ENCODE measurements at places on chromosomes 13 and 19. TPM values are rescaled to one million over a fixed set of nuclear protein-coding genes. Genes with fewer than 3 reads are reported as not detected.

RYR1 gene
- total RNA-seq = not detected

DNA sequence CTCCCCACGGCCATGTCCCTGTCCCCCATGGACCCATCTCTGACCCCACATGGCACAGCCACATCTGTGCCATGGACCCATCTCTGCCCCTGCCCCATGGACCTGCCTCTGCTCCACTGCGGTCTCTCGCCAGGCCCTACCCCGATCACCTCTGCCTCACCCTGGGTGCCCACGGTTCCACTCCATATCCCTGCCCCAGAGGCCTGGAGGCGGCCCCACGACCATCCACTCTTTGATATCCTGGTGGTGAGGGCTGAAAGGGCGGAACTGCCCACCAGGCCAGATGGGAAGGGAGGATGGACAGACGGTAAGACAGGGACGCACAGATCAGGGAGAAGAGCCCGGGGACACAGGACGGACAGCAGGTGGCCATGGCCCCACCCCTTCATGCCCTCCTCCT is 327 bp downstream of the PTGER1 start:
- DNase-seq = no peak
- peak overlapping the region; percentile 17 for H3K27ac ChIP-seq
- peak overlapping the region; percentile 7 for H3K4me3 ChIP-seq
- peaks cover 31% of the 10 kb centered on the region for H3K4me1 ChIP-seq
- H3K36me3 ChIP-seq = peaks cover 25% of the 10 kb centered on the region

GRCh38 chr19:48497728-48498594 is 13.7 kb downstream of the LMTK3 start:
- no peak for DNase-seq
- H3K4me3 ChIP-seq = no peak overlapping the region
- H3K27me3 ChIP-seq = peaks cover 44% of the 10 kb centered on the region
- no peaks in the 10 kb centered on the region for H3K36me3 ChIP-seq
- H3K4me1 ChIP-seq = peaks cover 3% of the 10 kb centered on the region
- H3K27ac ChIP-seq = no peak overlapping the region

DNA sequence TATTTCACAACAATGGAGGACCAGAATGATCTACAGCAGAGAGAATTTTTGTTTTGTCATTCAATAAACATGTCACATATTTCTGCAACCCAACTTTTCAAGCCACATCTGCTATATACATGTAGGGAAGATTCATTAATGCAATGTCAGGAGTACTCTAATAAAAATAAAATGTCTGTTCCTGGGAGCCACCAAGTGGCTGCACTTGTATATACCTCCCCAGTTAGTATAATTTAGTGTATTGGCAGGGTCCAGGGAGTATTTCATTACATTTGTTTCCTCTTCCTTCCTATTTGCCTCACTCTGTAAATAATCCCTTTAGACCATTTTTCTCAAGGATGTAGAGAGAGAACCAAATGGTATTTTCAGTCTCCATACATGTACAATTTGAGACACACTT is 1169.0 kb downstream of the DIAPH3 start:
- H3K27ac ChIP-seq = no peak overlapping the region
- no peak overlapping the region for H3K4me3 ChIP-seq
- no peaks in the 10 kb centered on the region for H3K27me3 ChIP-seq
- no peaks in the 10 kb centered on the region for H3K4me1 ChIP-seq

- no peak overlapping the region for H3K27ac ChIP-seq
- H3K27me3 ChIP-seq = no peaks in the 10 kb centered on the region
- no peak overlapping the region for H3K4me3 ChIP-seq
- no peaks in the 10 kb centered on the region for H3K36me3 ChIP-seq
- no peak for DNase-seq
- peaks cover 2% of the 10 kb centered on the region for H3K4me1 ChIP-seq
Observed at GRCh38 chr19:6613711-6614110, 22.8 kb upstream of the CD70 start.

- H3K36me3 ChIP-seq = peaks cover 43% of the 10 kb centered on the region
- H3K4me3 ChIP-seq = no peak overlapping the region
- DNase-seq = no peak
- no peaks in the 10 kb centered on the region for H3K4me1 ChIP-seq
- no peak overlapping the region for H3K27ac ChIP-seq
- no peaks in the 10 kb centered on the region for H3K27me3 ChIP-seq
Observed at GRCh38 chr19:14102102-14102696, 11.6 kb upstream of the SAMD1 start.

SMAD9 gene
- 4.8 TPM for total RNA-seq

DNA sequence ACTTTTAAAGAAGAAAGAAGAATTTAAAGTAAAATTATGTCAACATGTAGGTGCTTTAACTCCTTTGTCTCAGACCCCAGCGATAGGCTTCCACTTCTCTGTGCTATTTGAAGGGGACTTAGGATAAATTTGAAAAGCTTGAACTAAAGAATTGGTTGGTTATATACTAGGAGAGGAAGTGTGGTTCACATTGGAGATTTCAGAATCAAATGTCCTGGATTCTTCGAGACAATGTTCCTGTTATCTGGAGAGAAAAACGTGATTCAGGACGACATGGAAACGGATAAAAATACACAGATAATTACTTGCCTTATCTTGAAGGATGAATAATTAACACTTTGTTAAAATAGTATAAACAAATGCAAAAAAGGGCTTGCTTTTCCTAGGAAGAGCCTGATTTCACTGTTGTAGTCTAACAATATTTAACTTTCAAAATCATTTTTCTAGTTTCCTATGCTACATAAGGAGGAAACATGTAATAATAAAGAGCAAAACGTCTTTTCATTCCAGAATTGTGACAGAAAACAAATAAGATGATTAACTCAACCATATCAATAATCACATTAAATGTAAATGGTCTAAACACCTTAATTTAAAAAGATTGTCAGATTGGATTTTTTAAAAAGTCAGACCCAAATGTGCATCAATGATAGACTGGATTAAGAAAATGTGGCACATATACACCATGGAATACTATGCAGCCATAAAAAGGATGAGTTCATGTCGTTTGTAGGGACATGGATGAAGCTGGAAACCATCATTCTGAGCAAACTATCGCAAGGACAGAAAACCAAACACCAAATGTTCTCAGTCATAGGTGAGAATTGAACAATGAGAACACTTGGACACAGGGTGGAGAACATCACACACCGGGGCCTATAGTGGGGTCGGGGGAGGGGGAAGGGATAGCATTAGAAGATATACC is 724 bp upstream of the ZNF780A start:
- H3K27ac ChIP-seq = peak overlapping the region; percentile 52
- no peaks in the 10 kb centered on the region for H3K4me1 ChIP-seq
- H3K27me3 ChIP-seq = no peaks in the 10 kb centered on the region
- H3K36me3 ChIP-seq = no peaks in the 10 kb centered on the region

KLF1 gene
- not detected for total RNA-seq

DNA sequence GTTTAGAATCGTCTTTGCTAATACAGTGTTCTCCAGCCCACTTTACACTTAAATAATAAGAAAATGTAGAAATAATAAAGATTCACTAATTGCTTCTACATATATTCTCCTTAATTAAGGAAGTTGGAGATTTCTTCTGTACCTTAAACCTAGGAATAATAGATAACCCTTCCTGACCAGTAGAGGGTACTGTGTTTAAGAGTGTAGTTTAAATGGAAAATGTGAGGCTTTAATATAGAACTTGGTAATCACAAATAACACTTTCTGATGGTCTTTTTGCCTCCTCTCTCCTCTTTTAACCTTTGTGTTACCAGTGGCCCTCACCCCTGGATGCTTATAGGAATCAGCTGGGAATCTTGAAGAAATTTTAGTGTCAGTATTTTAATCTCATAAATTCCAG is 20.7 kb downstream of the POMP start:
- H3K27me3 ChIP-seq = no peaks in the 10 kb centered on the region
- DNase-seq = peak; percentile 31
- no peak overlapping the region for H3K27ac ChIP-seq
- peaks cover 16% of the 10 kb centered on the region for H3K36me3 ChIP-seq
- H3K4me1 ChIP-seq = no peaks in the 10 kb centered on the region

DNA sequence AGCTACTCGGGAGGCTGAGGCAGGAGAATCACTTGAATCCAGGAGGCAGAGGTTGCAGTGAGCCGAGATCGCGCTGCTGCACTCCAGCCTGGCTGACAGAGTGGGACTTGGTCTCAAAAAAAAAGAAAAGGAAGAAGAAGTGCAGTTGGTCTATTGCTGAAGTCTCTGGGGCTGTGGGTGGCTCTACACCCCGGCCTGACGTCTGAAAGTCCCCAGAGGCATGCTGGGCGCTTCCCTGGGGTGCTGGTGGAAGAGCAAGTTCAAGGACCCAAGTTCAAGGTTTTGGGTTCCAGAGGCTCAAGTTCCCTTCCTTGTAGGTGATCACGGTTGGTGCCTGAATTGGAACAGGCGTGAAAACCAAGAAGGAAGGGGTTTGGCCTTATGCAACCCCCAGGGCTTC is 3.8 kb downstream of the HCN2 start:
- no peaks in the 10 kb centered on the region for H3K36me3 ChIP-seq
- H3K27ac ChIP-seq = no peak overlapping the region
- H3K27me3 ChIP-seq = peaks cover 26% of the 10 kb centered on the region
- H3K4me1 ChIP-seq = peaks cover 1% of the 10 kb centered on the region
- no peak overlapping the region for H3K4me3 ChIP-seq

GRCh38 chr19:33302974-33303790 is 848 bp upstream of the CEBPA start:
- no peaks in the 10 kb centered on the region for H3K4me1 ChIP-seq
- peaks cover 59% of the 10 kb centered on the region for H3K27me3 ChIP-seq
- peak; percentile 41 for DNase-seq
- H3K27ac ChIP-seq = no peak overlapping the region
- no peaks in the 10 kb centered on the region for H3K36me3 ChIP-seq
- H3K4me3 ChIP-seq = peak overlapping the region; percentile 40

DNA sequence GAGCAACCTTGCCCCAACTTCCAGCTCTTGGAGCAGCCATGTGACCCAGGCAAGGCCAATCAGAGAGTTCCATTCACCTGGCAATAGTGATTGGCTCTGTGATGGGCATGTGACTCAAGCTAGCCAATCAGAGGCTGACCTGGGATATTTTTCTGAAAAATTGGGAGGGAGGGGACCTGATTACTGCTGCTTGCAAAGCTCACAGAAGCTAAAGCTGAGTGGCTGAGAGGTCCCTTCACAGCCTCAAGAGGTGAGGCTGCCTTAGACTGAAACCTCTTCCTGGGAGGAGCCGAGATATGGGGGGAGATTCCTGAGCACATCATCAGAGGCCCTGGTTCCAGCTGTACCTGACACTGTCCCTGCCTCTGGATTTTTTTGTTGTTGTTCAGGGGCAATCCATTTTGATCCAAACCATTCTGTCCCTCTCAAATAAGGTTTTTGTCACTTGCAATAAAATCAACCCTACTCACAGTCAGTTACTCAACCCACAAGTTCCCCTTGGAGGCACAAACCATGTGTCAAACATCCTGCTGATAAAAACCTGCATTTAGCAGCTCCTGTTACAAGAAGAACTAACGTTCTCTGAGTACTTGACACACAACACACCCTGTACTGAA is 4.8 kb downstream of the CIB3 start:
- DNase-seq = peak; percentile 50
- no peak overlapping the region for H3K4me3 ChIP-seq
- no peaks in the 10 kb centered on the region for H3K4me1 ChIP-seq
- H3K27ac ChIP-seq = no peak overlapping the region
- no peaks in the 10 kb centered on the region for H3K36me3 ChIP-seq
- no peaks in the 10 kb centered on the region for H3K27me3 ChIP-seq
